Bone marrow (tissue), 2 donors: ENCODE measurements at places on chromosomes 3 and 15.

GRCh38 chr3:68909719-68910118 is 22.6 kb downstream of the TAFA4 start:
- DNase-seq, result no peak

DNA sequence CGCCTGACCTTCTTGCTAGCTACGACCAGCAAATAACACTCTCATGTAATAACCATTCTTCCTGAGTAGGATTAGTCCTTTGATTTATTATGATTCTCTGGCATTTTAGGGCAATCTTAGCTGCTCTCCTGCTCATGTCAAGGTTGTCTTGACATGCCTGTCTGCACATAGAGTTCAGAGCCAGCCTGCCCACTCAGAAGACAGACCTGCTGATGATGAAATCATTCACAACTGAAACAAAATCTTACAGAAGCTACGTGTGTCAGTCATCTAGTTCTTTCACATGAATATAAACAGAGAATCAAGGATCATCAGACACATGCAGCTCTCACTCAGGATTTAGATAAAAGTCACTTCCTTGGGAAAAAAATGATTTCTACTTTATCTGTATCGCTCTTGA is 173.6 kb upstream of the LYSMD4 start:
- DNase-seq, result no peak

GRCh38 chr3:69178082-69178481 is 55.7 kb upstream of the LMOD3 start:
- DNase-seq, result no peak

GRCh38 chr3:129613367-129613740 is 6.9 kb upstream of the PLXND1 start:
- no peak for DNase-seq

GRCh38 chr15:83446904-83447709 is at the start of gene SH3GL3:
Gene SH3GL3 (plus strand): TSS chr15:83447341. CDS start chr15:83447534, 193 bp downstream.
- no peak for DNase-seq

DNA sequence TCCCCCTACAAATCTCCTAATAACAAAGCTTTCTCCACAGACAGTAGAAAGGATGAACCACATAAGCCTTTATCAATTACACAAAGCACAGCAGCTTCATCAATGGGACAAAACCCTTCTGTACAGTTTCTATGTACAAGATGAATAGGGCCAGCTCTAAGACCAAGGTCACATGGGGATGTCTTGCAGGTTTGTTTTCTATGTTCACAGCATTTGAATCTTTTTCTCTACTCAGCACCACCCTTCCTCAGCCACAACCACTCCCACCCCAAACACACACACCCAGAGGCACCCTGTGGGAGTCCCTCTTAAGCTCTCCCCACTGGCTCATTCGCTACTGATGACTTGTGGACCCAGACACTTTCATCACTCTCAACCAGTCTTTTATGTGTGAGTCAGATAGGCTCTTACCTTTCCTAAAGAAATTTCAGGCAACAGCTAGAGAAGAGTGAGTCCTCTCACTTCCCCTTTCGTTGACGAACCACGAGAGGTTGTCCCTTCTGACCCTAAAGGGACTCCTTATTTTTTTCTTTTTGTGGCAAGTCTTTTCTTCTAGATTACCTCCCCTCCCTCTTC is 57.9 kb downstream of the ARHGAP31 start:
- peak; percentile 37 for DNase-seq

- DNase-seq, result no peak
These were observed 1038.6 kb downstream of the TUSC7 start for GRCh38 chr3:117748131-117748530.

GRCh38 chr3:61448378-61448777 is 113.0 kb upstream of the PTPRG start:
- no peak for DNase-seq
